ENCODE measurements at places on chromosomes 4 and X.

- no peak for DNase-seq
Observed at GRCh38 chr4:176268963-176269362, at the start of gene ASB5. Gene ASB5 (minus strand): TSS chr4:176269222. CDS start chr4:176269108, 114 bp downstream.

DNA sequence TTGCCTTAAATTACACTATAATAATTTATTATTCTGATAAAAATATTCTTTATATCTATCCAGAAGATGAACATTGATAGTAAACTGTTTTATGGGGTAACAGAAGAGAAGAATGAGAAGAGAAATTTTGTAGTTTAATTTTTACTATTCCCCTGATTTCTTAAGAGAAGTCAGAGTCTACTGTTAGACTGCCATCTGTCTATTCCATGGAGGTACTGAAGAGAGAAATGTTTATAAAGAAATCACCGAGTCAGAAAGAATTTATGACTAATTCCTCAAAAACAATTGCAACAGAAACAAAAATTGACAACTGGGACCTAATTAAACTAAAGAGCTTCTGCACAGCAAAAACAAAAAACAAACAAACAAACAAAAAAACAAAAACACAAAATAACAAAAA, 149.9 kb downstream of the FGF16 start:
- DNase-seq = no peak

- no peak for DNase-seq
Observed at GRCh38 chr4:88963817-88964216, 93.2 kb downstream of the FAM13A start.

- DNase-seq = no peak
Observed at GRCh38 chr4:92580816-92581215, 277.1 kb downstream of the GRID2 start.

DNA sequence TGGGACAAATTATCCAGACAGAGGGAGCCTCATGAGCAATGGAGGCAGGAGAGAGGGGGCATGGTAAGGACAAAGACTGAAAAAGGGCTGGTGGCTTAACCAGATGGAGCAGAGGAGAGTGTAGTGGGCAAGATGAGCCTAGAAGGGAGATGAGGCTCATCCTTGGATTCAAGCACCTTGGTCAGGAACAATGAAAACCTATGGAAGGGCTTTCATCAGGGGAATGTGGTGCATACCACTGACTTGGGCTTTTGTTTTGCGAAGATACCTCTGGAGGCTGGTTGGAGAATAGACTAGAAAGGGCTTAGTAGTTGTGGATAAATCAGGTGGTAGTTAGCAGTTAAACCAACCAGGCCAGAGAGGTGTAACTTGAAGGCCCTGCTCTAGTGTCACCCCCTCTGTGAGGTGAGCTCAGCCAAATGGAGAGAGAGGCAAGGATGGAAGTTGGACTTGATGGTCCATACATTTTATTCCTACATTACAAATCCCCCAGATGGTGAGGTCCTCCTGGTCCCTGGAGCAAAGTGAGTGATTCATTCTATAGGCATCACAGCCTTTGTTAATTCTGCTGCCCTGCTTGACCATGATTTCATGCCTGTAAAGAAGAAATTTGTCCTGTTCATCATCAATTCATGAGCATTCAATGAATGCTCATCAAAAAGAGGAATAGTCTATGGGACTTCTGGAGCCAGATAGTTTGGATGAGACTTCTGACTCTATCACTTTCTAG, 264.8 kb upstream of the IGFBP7 start:
- DNase-seq = no peak

- DNase-seq = no peak
Observed at GRCh38 chrX:140480765-140481164, 24.1 kb downstream of the SOX3 start.

DNA sequence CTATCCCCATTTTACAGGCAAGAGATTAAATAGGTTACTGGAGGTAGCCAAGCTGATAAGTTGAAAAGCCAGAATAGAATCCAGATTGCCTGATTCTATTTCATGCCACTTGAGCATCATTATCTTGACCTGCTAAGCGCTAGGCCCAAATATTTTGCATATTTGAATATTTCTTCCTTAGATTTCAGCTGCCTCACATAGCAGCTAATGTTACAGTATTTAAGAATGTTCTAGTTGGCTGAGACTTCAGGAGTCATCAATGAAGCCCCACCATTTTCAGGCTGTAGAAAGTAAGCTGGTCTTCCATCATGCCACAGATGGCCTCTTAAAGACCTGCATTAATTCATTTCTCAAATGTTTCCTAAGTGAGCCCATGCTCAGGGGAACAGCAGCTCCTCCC, 121.4 kb downstream of the SHROOM3 start:
- no peak for DNase-seq

DNA sequence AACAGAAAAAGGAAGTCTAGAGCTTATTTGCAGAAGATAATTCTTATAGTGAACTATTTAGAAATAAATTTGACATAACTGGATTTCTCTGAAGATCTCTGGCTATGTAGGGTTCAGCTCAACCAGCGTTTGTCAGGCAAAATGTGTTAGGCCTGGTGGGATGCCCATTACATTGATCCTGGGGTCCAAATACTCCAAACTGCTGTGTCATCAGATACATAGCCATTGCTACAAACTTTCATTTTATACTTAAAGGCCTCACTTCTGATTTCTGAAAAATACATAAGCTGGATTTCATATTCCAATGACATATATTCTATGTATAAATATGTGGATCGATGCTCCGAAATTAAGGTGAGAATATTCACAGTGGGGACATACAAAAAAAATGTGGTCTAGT, 1958.9 kb upstream of the TENM3 start:
- no peak for DNase-seq

DNA sequence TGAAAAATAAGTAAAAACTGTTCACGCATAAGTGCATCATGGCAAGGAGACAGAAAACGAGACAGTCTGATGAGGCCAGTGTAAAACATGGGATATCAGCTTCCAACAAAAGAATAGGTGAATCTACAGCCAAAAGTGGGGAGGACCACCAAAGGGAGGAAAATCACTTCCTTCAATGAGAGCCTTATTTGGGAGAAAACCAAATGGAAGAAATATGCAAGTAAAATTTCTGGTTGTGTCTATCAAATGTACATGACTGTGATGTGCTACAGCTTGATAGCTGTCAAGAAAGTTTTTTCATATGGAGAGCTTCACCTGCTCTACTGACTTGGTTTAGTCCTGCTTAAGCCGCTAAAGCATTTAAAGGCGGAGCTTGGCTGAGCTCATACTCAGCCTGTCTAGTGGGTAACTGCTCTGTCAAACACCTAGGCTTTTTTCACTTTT, 66.2 kb downstream of the MAGEA1 start:
- no peak for DNase-seq

DNA sequence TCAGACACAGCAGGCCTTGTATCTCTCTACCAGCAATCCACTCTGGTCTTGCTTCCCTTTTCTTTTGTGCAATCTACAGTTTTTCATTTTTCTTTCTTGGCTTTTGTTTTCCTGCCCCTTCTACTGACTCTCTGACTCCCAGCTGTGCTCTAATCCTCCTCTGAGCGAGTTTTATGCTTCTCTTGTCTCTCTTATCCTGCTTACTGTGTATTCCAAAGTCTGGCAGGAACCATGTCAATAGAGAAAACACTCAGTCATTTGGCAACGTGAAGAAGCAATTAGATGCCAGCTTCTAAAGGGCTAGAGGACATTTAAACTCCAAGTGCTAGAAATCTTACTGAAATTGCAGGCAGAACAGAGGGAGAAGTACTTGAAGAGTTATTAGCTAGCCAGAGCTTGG, 984.6 kb upstream of the TENM3 start:
- DNase-seq = no peak

Data from activated CD4-positive, alpha-beta T cell treated with anti-CD3 and anti-CD28 coated beads, Interleukin-2, amount 50 U/mL, for 4 hours (primary cell).